Dermis microvascular lymphatic vessel endothelial cell (primary cell): ENCODE measurements at places on chromosomes 3 and 15.

GRCh38 chr3:4643904-4644547, 150.9 kb downstream of the ITPR1 start:
- no peak for DNase-seq

- DNase-seq: no peak
Observed at GRCh38 chr3:175398676-175399075, 539.5 kb downstream of the NAALADL2 start.

GRCh38 chr3:171749124-171749523, 61.2 kb downstream of the PLD1 start:
- DNase-seq: no peak

GRCh38 chr3:150130404-150131100, 159.9 kb upstream of the PFN2 start:
- no peak for DNase-seq
